ENCODE measurements at places on chromosomes 6 and 20. TPM values are rescaled to one million over a fixed set of nuclear protein-coding genes. Genes with fewer than 3 reads are reported as not detected.

The HAO1 gene
- total RNA-seq, result 224 TPM

The SLC18B1 gene
- total RNA-seq, result 4.5 TPM

The CPNE5 gene
- 0.25 TPM for total RNA-seq

The TTPAL gene
- 95.0 TPM for total RNA-seq

The TNFRSF6B gene
- 0.40 TPM for total RNA-seq

GRCh38 chr20:35510951-35511735, 18.3 kb downstream of the C20orf173 start:
- DNase-seq, result no peak

DNA sequence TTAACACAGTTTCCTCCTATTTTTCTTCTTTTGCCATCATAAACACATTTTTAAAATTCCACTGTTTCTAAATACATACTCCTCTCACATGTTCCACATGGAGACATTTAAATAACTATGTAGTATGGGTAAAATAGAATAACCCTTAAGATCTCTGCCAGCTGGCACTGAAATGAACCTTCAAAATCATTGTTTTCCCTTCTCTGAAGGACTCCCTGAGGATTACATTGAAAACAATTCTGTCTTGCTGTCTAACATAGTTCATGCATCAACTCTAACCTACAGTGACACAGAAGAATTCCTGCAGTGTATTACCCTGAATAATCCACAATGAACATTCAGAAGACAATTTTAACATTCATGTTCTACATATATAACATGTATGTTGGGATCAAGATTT, 1361.8 kb upstream of the CITED2 start:
- no peak for DNase-seq

DNA sequence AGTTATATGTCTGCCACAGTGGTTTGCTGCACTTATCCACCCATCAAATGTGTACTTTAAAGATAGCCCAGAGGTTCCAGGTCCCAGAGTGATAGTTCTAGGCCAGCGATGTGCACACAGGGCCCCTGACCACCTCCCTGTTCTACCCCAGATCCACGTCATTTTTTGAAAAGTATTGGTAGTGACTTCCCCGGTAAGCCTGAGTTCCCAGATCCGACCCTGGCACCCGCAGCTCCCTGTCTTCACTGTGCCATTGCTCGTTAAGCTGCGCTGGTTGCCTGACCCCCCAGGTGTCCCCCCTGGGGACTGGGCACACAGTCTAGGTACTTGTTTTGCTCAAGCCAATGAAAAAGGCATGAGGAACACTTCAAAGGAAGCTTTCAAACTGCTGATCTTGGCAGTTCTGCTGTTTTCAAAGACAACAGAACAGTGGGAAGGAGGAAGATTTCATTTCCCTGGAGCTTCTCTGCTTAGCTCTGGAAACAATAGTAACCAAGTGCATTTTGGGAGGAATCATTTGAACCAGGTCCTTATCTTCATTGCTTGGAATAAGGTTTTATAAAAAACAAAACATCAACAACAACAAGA, 116.3 kb upstream of the TAB2 start:
- no peak for DNase-seq

- DNase-seq, result no peak
These were observed 36.9 kb upstream of the CD2AP start for GRCh38 chr6:47440719-47441118.

- DNase-seq, result no peak
These were observed 188.9 kb upstream of the TAB2 start for GRCh38 chr6:149128489-149129145.

DNA sequence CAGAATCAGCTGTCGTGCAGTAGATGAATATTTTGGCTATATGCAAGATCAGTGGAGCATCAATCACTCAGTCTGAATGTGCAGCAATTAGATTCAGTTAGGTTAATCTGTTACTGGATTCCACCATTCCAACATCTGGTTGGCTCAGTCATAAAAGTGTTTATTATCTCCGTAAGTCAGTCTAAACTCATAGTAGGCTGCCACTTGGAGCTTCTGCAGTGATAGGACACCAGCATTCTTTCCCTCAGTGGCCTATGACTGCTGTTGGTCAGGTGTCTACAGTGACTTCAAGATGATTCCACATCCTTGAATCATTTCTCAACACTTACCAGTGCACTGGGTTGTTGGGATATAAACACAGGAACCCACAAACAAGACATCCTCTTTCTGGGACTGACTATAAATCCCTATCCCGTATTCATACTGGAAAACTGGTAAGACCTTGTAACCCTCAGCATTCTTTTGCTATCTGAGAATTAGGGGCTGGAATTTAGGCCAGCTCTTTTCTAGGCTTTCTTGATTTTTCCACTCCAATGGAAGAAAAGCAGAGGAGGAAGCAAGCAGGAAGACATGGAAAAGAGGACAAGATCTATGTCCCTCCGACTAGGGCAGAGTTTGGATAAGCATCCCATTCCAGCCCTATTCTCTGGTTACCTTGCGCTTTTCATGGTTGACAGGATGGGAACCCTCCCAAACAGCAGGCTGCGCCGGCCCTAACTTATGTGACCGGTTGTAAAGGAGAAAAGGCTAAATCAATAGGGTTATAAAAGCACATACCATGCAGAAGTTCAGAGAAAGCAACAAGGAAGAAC, 919.6 kb downstream of the KIF16B start:
- DNase-seq, result no peak
